Lung (tissue), 17 donors: ENCODE measurements at places on chromosomes 12 and 14.

GRCh38 chr14:87186737-87187136 lies 806.2 kb downstream of the GALC start:
- no peak for DNase-seq

DNA sequence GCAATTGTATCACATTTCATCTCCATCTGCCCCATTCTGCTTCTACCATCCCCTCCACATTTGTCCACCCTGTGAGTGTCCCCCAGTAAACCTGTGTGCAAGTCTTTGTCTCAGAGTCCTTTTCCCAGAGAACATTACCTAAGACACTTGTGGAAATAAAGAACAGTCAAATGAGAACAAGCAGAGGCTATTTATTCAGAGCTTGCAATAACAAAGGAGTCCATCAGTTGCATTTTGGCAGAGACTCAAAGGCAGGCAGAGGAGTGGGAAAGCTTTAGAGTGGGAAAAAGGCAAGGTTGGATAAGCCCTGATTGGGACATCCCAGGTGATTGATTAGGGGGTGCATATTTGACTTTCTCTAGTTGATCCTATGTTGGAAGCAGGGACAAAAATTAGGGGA lies 18.2 kb upstream of the PPFIBP1 start:
- DNase-seq = no peak

- no peak for DNase-seq
Observed at GRCh38 chr14:99163446-99163845, 108.6 kb downstream of the BCL11B start.

GRCh38 chr12:53589423-53589822 lies 36.8 kb downstream of the ATF7 start:
- DNase-seq = no peak

GRCh38 chr12:118271770-118272417 lies 100.8 kb downstream of the TAOK3 start:
- DNase-seq = peak; percentile 64

DNA sequence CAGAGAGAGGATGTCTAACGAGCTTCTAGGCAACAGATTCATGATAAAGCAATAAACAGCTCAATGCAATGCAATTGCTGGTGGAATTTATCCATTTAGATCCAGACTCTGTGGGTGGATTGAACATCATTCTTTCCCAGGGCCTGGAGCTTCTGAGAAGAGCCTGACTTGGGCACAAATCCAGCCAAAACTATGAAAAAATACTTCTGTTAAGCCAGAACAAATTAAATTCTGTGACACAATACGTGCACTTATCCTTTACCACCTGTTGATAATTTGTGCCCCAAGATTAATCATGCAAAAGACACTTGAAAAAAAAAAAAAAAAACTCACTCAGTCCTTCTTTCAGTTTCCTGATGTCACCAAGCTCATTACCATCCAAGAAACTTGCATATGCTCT lies 446.0 kb upstream of the DCN start:
- DNase-seq = no peak
